ENCODE measurements at places on chromosomes 11 and 22.

DNA sequence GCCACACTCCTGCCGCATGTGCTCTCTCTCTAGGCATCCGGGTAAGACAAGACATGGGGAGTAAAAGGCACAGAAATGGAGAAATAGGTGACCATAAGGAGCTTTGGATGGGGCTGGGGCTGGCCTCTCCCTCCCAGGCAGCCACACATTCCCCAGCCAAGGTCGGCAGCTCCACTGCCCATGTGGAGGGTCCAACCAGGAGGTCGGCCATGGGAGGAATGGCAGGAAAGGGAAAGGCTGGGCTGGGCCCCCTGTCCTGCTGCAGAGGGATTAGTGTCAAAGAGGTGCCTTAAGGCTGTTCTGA, 460 bp upstream of the MUC5AC start:
- no peak for DNase-seq

DNA sequence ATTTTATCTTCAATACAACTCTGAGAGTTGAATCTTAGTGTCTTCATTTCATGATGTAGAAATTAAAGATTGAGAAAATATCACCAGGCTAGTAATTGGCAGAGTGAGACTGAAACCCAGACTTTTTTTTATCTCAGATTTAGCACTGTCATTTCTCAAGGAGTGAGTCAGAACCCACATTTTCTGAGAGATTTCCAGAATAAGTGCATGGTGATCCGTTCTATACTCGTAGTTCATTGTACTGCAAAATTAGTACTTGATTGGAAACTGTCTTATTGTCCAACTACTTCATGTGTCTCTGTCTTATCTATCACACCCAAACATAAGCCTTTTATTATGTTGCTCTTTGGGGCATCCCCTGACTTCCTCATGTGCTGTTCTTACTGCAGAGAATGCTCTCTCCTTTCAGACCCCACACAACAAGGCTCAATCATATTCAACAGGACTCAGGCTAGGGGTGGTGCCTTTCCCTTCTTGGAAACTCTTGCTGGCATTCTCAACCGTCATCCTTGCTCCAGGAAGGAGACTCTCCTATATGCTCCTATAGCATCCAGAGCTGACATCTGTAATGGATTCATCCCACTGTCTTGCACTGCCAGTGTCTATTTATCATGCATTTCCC, 76.7 kb upstream of the BLID start:
- DNase-seq: no peak

DNA sequence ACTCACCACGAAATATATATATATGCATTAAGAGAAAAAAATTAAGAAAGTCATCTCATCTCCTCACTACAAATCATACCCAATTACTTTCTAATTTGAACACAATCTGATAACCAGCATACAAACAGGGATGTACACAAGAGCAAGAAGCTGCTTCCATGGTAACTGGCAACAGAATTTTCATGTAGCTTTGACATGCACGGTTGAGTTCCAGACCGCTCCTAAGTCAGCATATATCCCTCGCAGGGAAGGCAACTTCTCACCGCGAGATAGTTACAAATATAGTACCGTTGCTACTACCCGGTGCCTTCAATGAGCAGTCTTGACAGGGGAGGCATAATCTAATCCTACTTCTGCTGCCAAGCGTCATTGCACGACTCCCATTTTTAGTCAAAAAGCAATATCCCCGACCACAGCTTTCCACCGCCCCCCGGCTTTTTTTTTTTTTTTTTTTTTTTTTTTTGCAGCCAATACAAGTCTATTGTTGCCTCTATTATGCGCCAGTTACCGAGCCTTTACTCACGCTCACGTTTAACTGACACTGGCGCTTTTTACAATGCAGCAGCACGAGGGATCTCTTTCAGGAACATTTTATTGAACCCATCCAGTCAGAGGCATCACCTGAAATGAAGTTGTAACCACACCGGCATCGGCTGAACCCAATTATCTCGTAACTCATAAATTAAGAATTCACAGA, 2.2 kb downstream of the CADM1 start:
- no peak for DNase-seq

- DNase-seq: no peak
Observed at GRCh38 chr11:37671321-37671720, 1073.3 kb upstream of the RAG2 start.

DNA sequence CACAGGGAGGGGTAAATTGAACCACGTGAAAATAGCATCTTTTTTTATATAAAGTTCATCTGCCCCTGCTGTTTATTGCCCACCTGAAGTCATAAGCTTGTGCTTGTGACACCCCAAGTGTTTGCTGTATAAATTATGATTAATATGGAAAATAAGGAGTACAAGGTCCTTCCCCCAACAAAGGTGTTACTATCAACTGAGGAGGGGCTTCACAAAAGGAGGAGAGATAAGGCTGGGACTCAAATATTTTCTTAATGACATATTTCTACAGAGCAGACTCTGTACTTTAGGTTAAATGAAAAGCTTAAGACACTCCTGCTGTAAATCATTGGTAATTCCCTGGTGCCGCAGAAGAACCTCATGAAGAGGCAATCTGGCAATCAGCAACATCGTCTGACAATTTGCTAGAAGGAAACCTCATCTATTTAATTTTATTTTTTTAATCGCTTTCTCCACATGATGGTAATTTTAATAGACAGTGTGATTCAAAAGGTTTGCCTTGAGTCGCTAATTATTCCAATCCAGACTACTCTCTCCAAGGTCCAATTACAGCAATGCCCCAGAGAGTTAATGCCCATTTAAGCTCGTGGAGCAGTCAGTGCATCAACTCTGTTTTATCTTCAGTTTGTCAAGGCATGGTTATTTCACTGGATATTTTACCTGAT, 1432.4 kb downstream of the FAM181B start:
- DNase-seq: no peak

DNA sequence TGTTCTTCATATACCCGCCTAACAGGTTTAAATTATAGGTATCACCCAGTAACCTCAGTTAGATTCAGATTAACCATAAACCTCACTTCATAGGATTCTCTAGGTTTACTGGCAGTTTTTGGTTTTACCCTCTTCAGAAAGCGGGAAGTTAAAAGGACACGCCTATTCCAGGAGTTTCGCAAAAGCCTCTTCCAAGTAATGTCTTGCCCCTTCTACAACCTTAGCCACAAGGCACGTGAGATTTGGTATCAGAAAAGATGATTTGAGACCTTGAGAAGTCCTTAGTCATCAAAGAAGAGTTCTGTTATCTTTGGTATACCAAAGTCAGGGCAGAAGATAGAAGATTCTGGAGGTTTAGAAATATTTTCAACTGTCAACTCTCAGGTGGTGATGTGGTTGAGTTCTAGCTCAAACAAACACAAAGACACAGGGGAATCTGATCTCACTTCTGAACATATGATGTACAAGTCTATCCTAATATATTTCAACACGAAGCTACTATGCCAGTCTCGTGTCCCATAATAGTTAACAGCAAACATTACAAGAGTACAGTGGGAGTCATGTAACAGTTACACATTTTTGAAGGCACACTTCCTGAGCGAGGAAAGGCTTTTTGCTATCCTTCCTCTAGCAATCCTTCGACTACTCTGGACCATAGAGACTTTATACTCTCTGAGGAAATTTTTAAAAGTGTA, 103.5 kb downstream of the USP35 start:
- DNase-seq: no peak

DNA sequence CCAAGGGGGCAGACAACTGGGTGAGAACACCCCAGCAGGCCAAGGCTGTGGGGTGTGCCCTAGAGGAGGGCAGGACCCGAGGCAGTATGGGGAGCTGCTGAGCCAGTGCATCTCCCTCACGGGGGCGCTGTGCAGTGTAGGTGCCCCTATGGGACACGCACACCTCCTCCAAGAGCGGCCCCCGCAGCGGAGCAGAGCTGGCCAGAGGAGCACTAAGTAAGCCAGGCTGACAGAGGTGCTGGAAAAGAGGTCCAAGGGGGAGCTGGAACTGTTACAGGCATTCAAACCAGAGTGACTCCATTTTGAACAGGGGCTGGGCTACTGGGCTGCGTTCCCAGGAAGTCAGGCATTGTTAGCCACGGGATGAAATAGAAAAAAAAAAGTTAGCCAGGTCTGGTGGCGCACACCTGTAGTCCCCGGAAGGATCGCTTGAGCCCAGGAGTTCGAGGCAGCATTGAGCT, 41.8 kb downstream of the TST start:
- DNase-seq: no peak

- no peak for DNase-seq
Observed at GRCh38 chr11:17381156-17381555, 7.3 kb downstream of the KCNJ11 start.

GRCh38 chr11:117000014-117000737, 98.1 kb downstream of the SIK3 start:
- DNase-seq: no peak

DNA sequence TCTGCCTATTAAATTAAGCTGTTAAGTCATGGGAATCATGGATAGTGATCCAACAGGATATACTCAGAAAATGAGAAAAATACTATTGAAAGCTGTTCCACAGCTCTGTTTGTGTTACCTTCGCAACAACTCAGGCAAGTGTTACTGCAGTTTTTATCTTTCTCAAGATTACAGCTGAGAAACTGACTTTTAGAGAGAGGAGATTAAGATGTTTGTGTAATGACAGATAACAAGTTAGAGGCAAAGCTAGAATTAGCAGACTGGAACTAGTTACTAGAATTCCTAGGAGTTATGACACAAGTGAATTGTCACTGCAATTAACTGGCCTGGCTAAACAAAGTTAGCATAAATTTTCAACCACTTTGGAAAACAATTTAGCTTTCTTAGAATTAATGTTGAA, 1.6 kb downstream of the SLN start:
- no peak for DNase-seq

GRCh38 chr11:66607126-66607834, 9.2 kb upstream of the RBM14 start:
- DNase-seq: no peak

DNA sequence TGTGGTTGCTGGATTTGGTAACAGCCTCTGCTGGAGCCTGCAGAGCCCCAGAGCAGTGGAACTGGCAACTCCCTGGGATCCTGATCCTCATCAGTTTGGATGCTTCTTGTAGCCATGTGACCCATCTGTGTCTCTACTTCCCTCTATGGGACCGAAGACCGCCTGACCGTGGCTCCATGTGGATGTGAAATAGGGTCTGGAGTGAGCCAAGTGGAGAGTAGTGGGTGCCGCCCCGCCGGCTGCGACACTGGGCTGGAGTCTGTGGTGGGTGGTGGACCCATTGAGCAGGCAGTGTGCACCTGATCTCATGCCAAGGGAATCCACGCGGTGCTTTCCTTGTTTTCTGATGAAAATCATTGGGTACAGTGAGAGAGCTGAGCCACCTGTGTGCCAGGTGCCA, 543.2 kb upstream of the B3GAT1 start:
- no peak for DNase-seq

- no peak for DNase-seq
Observed at GRCh38 chr11:79265756-79266322, 175.0 kb downstream of the TENM4 start.

DNA sequence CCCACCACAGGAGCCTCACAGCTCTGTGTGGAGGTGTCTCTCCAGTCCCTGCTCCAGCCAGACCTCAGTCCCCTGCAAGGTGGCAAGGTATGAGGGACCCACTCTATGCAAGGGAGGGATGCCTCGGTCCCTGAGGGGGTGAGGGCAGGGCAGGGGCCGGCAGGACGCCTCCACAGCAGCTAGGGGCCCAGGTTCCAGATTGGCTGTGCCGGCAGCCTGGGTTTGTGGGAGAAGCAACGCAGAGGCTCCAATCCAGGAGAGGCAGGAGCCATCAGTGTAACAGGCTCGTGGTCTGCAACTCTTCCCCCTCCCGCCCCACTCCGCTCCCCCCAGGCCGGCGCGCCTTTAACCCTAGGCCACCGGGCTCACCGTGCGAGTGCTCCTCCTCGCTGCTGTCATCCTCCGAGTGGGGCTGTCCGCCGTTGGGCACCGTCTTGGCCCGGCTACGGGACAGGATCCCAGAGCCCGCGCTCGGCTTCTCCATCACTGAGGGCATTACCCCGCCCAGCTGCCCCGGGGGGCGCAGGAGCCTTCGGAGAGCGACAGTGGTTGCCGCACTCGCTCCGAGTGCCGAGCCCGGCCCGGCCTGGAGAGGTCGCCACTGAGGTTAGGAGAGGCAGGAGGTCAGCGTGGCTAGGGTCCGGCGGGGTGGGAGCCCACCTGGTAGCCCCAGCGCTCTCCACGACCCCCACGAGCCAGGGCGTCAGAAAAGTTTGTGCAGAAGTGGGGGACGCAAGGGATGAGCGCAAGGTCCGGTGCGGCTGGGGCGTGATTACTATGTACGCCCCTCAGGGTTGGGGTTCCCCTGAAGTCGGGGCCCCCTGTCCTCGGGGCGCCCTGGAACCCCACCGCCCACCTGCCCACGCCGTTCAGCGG, 765 bp downstream of the RCOR2 start:
- DNase-seq: no peak

DNA sequence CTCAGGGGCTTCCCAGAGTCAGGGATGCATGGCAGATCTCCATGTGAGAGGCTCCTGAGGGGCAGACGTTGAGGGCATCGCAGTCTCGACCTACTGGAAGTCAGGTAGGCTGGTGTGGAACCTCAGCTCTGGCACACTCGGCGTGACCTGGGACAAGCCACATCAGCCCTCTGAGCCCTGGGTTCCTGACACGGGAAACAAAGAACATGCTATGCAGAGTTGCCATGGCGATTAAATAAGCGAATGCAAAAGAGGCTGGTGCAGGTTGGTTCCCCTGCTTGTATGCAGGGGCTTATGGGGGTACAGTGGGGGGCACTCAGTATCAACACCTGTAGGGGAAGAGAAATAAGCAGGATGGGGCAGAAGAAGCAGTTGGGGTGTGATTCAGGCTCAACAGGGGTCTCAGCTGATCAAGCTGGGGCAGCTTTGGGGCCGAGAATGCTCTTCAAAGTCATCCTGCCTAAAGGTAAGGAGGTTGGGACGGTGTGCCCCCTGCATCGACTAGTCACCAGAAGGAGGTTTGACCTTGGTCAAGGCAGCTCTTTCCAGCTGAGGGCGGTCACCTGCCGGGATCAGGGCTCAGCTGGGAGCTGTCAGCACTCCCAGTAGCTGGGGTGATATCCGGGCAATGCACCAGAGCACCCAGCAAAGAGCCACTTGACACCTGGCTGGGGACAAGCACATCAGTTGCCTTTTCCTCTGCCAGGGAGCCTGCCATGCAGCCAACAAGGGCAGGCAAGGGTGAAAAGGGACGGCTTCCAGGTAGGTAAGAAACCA, 442.7 kb downstream of the MIAT start:
- DNase-seq: no peak

DNA sequence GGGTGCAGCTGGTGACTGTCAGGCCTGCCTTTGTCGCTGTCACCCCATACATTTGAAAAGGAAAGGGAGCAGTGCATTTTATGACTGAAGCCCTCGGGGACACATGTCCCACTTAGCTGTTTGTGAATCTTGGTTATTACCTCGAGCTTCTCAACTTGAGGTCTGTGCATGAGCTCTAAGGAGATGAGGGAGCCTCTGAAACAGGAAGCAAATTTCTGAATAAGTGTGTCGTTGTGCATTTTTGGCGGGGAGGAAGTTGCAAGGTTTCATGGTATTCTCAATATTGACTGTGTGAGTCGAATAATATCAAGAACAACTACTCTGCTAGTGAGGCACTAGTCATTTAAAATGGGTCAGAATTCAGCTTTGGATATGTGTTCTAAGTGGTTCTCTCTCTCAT, 149.7 kb upstream of the PLET1 start:
- no peak for DNase-seq

Measured in HCT116 (cell line).